Left renal pelvis (tissue), 4 donors: ENCODE measurements at places on chromosomes 4 and X.

- no peak for DNase-seq
Observed at GRCh38 chrX:134886002-134886596, 104.7 kb upstream of the SMIM10 start.

DNA sequence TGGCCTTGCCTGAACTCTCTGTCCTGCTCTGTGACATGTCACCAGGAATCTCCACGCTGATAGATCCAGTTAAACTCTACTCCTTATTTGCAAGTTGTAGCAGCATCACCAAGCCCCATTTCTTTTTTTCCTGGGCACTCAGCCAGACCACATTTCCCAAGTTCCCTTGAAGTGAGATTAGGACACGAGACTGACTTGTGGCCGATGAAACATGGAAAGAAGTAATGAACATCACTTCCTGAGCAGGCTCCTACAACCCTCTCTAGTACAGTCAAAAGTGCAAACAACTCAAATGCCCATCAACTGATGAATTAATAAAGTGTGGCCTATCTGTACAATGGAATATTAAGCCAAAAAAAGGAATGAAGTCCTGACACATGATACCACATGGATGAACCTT lies 74.6 kb downstream of the MAP3K15 start:
- DNase-seq = no peak

DNA sequence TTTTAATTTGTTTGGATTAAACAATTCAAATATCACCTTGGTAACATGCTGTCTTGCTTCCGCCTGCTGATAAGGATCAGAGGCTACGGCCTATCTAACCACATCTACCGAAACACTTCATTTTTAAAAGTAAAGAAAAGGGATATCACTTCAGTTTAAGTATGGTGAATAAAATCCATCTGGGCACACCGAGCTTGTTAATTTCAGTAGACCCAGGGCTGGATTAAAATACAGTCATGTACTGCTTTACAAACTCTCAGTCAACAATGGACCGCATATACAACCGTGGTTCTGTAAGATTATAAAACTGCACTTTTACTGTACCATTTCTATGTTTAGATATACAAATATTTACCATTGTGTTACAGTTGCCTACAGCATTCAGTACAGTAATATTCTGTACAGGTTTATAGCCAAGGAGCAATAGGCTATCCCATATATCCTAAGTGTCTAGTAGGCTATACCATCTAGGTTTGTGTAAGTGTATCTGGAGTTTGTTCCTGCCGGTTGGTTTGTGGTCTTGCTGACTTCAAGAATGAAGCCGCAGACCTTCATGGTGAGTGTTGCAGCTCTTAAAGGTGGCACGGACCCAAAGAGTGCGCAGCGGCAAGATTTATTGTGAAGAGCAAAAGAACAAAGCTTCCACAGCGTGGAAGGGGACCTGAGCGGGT lies 40.0 kb downstream of the SEPTIN11 start:
- DNase-seq = no peak

DNA sequence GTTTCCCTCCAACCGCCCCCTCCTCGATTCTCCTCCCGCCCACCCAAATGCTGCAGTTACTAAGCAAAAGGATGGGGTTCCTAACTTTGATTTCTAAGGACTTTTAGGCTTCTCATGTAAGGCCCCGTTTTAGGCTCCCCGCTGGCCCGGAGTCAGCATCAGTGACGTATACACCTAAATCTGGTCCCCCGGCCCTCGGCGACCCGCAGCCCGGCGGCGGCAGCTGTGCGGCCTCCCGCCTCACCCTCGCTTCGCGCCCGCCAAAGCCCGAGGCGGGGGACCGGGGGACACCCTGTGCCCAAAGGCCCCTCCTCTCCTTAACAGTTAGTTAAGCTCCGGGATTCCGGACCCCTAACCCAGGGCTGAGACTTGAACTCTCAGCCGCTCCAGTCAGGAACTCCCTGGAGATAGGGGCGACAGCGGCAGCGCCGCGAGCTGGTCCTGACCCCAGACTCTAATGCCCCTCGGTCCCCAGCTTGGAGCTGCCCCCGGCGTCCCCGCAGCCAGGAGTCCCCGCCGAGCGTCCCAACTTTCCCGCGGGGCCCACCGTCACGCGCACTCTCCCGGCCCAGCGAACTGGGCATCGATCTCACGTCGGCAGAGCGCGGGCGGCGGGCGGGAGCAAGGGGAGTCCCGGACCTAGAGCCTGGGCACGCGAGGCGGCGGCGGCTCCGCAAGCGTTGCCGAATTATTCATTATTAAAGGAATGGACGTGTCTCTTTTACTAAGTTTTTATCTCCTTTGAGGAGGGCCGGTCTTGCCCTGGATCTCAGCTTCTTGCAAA lies 1.5 kb upstream of the NR3C2 start:
- DNase-seq = no peak

GRCh38 chrX:1420371-1420770 lies 28.5 kb upstream of the SLC25A6 start:
- DNase-seq = no peak

DNA sequence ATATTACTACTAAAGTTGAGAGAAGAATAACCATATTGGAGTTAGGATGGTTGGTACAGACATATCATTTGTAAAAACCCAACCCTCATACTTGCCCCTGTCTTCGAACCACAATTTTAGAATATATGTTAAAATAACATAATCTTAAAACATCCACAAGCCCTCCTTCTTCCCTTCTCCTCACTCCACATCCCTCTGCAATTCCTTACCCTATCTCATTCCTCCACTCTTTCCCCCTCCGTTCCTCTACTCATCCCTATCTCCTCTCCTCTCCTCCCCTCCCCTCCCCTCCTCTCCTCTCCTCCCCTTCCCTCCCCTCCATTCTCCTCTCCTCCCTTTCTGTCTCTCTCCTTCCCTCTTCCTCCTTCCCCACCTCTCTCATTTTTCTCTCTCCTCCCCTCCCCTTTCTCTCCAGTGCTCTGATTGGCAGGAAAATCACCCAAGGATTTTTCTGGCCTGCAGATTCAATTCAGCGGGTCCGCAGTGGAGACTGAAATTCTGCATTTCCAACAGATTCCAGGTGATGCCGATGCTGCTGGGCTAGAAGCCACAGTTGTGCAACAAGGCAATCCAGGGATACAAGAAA lies 17.4 kb upstream of the ODAM start:
- DNase-seq = no peak

GRCh38 chrX:53320543-53321229 lies 39.3 kb upstream of the IQSEC2 start:
- DNase-seq = no peak
